Stimulated activated CD8-positive, alpha-beta memory T cell treated with anti-CD3 and anti-CD28 coated beads, Interleukin-15, amount 100 ng/mL, for 4 hours (primary cell): ENCODE measurements at places on chromosomes 4 and X.

DNA sequence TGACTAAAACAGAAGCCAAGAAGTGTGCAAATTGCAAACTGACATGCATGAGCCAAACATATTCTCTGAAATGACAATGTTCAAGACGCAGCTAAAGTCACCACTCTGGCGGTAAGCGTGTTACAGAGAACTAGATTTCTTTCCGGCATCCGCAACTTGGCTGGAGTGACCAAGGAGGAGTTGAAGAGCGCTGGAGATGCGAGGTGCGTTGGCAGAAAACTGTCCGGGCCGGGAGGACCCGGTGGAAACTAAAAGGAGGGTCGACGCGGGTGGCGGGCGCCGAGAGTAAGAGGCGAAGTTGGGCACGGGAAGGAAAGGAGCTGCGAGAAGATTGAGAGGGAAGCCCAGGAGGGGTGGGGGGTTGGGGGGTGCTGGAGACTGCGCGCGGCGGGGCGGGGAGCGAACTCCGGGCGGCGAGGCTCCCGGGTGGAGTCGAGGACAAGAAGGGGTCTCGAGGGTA is 807 bp downstream of the SEL1L3 start:
- no peak for DNase-seq

GRCh38 chrX:46588263-46588662 is 14.7 kb downstream of the CHST7 start:
- no peak for DNase-seq

DNA sequence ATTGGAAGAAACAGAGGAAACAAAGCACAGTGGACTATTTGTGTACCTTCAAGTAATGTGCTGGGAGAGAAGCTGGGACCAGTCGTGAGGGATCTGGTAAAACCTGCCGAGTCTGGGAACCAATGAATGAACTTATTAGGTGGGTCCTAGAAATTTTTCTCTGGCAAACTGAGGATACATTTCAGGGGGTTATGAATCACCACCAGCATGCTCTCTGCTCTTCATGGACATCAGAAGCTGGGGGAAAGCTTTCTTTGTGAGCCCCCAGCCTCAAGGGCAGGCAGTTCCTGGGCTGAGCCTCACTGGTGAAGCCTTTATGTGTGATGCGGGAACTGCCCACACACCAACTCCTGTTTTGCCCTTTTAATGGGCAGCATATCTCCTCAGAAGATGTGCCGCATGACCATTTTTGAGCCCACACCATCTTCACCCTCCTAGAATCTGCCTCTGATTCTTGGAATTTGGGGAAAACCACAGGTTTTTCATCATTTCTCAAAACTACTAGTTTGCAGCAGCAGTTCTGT is 95.4 kb upstream of the ENPP6 start:
- DNase-seq = no peak

- DNase-seq = no peak
Observed at GRCh38 chr4:169142391-169142790, 128.4 kb downstream of the SH3RF1 start.

DNA sequence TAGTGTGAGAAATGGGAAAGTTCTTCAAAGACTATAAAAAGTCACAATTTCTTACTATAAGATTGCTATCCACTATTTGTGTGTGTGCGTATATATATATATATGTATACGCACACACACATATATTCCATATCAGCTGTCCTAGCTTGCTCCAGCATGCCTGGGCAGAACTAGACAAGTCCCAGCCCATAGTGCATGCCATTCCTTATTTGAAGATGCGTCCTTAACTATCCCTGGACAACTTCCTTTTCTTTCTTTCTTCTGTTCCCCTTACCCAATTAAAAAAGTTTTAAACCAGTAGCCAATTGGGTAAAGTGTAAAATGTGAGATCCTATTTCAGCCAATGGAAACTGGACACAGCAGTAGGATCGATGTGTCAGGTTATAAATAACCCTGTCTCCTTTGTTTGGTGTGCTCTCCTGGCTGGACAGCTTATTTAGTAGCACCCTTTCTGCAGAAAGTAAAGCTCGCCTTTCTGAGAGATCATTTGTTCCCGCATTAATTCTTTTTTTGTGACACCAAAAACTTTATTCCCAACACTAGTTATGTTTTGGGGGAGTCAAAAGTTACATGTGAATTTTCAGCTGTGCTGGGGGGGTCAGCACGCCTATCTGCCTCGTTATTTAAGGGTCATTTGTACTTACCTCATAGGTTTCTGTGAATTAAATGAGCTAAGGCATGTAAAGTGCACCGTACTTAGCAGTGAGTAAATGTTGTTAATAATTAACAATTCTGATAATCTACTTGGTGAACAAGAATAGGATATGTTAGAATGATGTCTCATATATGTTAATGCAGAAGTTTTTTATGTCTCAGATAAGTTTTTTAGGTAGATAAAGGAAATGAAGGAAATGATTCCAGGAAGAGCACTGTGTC is 40.9 kb downstream of the KDM6A start:
- DNase-seq = no peak

DNA sequence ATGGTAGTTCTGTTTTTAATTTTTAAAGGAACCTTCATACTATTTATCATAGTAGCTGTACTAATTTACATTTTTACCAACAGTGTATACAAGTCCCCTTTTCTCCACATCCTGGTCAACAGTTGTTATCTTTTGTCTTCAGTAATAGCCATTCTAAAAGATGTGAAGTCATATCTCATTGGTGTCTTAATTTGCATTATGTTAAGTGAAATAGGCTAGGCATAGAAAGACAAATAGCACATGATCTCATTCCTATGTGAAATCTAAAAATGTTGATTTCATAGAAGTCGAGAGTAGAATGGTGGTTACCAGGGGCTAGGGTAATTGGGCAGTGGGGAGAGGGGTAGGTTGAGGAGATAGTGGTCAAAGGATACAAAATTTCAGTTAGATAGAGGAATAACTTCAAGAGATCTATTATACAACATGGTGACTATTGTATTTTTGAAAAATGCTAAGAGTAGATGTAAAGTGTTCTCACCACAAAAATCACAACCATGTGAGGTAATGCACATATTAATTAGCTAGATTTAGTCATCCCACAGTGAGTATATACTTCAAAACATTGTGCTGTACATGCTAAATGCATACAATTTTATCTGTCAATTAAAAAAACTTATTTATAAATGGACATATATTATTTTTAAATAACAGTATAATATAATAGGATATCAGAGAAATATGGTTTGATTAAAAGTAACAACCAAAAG is 58.9 kb downstream of the DIAPH2 start:
- DNase-seq = no peak

DNA sequence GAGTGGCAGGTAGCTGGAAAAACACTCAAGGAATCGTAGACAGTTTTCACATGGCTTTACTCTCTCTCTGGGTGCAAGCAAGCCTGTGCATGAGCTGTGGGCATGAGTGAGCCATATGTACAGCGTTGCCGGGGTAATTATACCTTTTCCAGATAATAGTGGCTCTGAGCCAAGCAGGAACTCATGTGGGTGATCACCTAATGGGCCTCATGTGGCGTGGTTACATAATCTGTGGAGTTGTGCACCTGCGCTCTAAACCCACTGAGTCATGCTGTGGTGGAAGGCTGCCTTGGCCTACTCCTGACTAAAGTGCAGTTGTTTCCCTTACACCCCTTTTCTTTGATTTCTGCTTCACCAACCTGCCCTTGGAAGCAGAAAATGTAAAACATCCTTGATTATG is 1564.5 kb upstream of the PCDH10 start:
- no peak for DNase-seq

- no peak for DNase-seq
Observed at GRCh38 chr4:76802236-76803021, 95.5 kb downstream of the SOWAHB start.

- no peak for DNase-seq
Observed at GRCh38 chr4:96497621-96498020, 657.7 kb downstream of the PDHA2 start.

- no peak for DNase-seq
Observed at GRCh38 chr4:98656443-98656842, 2.0 kb downstream of the TSPAN5 start.

DNA sequence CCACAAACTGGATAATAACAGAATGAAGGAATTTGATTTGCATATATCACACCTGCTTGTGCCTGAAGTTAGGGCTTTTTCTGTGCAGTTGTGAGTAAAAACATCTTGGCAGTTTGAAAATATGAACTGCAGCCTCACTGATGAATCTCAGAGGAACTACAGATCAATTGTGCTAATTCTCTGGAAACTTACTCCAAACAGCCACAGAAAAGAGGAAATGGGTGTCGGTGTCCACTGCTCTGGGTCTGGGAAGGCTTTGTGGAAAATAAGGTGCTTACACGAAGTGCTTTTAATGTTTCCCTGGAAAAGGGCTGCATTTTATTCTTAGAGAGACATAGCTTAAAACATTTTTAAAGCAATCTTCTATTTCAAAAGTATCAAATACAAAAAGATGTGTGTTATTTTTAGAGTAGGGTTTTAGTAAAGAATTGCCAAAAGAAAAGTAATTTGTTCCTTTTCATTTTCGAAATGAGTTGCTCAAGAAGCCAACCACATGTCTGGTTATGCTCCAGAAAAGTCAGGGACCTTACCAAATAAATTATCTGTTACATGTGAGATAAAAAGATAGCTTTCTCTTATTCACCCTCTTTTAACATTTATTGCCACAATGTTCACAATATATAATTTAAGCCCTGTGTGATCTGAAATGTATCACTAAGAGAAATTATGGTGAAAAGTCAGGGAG is 240.1 kb downstream of the FRAS1 start:
- no peak for DNase-seq

GRCh38 chr4:11954093-11954492 is 525.4 kb upstream of the HS3ST1 start:
- no peak for DNase-seq

DNA sequence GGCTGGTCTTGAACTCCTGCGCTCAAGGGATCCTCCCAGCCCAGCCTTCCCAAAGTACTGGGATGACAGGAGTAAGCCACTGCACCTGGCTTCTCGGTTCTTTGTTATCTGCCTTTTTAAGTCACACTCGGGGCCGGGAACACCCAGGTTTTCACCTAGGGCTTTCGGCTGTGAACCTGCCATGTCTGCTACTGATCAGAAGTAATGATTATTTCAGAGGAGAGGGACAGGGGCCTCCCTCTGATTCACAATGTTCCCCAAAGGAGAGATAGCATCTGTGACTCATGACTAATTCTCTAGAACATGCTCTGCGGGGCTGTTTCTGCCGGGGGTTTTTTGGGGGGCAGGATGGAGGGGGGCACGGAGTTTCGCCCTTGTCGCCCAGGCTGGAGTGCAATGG is 26.9 kb downstream of the CRLF2 start:
- no peak for DNase-seq

DNA sequence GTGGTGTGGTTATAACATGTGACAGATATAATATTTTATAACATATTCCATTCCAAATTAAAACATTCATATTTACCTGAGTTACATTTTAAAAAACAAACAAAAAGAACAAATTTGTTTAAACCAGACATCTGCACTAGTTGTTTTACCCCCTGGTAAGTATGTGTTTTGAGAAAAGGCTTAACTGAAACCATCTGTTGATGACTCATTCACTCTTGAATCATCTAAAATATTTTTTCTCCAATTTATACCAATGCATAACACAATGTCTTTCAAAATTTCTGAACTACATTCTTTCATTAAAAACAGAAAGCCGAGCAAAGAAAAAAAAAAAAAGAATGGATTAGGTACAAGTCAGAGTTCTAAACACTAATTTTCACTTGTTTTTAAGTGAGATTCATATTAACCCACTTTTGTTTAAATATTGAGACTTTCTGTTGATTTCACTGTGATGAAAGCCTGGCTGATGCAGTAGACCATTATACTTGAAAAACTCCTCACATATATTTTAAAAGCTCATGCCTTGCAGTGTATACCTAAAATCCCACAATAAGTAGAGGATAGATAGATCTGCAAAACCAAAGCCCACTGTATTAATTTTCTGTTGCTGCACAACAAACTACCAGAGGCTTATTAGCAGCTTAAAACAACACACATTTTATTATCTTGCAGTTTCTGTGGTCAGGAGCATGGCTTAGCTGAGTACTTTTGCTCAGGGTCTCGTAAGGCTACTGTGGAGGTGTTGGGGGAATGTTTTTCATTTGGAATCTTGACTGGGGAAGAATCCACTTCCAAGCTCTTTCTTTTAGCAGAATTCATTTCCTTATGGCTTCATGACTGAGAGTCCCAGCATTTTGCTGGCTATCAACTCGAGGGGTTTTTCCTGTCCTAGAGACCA is 221.5 kb downstream of the PCDH18 start:
- no peak for DNase-seq
